ENCODE measurements at places on chromosomes 2 and 18.

DNA sequence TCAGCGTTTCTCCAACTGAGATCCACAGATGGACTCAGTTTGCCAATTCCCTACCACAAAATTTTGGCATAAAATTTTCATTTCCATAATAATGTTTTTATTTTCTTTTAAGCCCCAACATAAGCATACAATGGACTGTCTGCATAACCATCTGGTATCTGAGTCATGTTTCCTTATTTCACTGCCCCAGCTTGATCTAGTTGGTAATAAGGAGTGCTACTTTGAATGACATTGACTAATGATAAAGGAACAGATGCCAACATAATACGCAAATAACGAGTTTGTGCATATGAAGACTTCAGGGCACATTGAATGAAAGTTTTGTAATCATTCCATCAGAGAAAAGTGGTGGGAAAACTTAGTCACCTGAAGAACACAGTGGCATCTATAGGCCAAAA lies 8.8 kb upstream of the MBD2 start:
- no peak for DNase-seq

- no peak for DNase-seq
Observed at GRCh38 chr2:169012812-169013627, 18.1 kb downstream of the ABCB11 start.

GRCh38 chr2:190052307-190052706 lies 10.2 kb downstream of the MSTN start:
- DNase-seq = no peak

GRCh38 chr2:149611100-149611820 lies 23.7 kb upstream of the MMADHC start:
- DNase-seq = no peak

DNA sequence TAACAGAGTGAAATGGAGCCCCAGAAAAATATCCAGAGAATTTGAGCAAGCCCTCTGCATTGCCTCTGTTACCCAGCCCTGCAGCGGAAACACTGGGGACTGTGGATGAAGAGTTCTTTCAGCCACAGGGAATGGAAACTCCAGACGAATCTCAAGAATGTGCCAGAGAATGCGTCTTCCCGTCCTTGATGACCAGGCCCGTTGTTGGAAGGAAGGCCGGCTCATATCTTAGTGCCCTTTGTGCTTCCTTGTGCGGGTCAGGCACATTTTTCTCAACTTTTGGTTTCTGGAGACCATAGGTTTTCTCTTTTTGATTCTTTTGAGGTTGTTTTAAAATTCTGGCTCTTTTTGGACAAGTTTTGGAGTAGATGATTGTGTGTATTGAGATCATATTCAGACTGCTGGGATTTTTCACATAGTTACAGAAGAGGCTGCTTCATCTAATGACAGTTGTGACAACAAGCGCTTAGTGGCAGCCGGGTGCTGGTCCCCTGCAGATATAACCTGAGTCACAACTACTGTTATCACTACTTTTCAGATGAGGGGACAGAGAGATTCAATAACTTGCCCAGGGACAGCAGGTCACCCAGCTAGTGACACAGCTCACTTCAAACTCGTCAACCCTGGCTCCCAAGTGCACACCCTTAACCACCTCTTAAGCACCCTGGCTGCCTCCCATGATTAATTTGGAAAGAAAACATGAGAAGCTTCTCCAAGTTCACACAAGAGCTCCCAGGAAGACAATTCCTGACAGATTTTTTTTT lies 15.7 kb downstream of the MAL start:
- DNase-seq = no peak

DNA sequence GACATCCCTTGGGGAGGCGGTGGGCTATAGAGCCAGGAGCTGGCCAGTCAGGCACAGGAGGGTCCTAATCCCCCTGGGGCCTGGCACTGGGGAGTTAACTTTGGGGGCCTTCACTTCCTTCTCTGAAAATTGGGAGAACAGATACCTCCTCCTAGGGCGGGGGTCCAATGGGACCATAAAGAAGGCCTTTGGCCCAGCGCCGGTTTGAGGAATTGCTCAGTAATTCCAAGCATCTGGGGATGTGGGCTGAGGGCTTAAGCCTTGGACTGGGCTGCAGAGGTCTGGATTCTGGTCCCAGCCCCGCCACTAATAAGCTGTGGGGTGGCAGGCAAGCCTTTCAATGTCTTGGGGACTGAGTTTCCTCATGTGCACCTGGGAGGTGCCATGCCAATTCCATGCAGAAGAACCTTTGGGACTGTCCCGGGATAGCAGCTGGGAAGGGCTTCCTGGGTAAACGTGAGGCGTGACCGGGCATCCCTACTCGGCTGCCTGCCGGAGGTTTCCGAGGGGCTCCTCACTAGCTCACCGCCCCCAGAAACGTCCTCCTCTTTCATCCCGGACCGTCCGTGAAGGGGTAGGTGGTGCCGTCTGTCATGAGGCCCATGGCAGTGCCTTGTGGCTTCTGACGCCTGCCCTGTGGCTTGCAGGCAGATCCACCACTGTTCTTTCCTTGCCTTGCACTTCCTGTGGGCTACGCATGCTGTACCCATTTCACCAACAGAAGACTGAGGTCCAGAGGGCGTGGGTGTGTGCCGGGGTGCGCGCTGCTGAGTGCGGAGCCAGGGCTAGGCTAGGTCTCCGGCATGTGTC lies 67.4 kb upstream of the HPCAL1 start:
- no peak for DNase-seq

- no peak for DNase-seq
Observed at GRCh38 chr2:79128406-79128805, 8.1 kb downstream of the REG1A start.

DNA sequence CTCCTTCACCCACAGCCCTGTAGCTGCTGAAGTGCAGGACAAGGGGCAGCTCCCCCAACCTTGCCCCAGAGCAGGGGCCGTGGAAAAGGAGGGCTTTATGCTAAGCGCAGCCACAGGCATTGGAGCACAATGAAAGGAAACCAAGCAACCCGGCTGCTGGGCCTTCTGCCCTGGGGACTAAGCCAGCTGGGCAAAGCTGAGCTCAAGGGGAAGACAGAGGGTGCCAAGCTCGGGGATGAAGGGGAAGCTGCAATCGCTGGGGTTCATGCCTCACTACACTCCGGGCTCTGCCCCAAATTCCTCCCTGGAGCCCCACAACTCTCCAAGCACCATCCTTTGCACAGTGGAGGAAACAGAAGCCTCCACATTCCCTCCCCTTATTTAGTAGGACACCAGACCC lies 12.4 kb downstream of the SFXN5 start:
- no peak for DNase-seq

DNA sequence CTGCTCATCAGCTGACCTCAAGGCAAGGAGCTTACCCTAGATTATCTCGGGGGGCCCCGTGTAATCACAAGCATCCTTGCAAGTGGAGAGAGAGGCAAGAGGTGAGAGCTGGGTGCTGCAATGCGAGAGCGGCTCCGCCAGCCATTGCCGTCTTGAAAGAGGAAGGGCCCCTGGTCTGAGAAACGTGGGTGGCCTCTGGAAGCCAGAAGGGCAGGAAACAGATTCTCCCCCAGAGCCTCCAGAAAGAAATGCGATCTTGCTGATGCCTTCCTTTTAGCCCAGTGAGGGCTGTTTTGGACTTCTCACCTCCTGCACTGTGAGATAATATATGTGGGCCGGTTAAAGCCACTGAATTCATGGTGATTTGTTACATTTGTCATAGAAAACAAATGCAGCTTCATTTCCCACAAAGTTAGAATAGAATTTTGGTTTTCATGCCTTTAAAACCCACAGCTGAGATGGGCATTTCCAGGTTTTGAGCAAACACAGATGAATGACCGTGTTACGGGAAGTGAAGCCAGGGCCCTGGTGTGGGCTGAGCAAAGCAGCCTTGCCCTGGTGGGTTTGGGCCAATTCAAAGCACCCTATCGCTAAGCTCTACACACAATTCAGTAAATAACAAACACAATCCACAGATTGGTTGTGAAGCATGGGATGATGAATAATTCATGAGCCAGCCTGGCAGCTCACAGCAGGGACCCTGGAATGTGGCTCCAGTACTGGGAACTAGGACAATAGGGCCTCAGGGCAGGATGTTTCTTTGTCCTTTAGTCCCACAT lies 319.9 kb upstream of the HS6ST1 start:
- no peak for DNase-seq

- DNase-seq = no peak
Observed at GRCh38 chr2:26651799-26652198, 10.6 kb upstream of the CIB4 start.

DNA sequence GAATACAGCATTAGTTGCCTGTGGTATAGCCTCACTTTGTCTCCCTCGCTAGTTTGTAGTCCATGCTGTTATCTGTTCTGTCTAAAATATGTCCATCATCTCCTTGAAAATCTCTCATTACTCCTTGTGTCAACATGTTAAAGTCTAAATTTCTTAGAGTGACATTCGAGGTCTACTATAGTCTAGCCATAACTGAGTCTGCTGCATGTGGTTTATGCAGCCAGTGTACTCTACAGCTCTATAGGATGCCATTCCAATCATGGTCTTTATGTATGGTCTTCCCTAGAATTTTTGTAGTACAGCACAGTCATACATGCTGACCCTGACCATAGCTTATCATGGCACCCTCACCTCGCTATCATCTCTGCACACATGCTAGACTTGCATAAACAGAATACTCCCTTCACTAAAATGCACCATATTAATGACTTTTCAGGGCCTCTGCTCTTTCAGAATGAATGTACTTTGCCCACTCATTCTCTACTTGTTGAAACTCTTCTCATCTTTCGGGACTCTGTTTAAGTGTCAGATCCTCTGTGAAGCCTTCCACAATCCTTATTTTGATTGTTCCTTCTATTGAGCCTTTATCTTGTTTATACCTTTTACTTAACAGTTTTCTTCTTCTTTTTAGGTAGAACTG lies 12.8 kb downstream of the TANK start:
- peak; percentile 16 for DNase-seq

DNA sequence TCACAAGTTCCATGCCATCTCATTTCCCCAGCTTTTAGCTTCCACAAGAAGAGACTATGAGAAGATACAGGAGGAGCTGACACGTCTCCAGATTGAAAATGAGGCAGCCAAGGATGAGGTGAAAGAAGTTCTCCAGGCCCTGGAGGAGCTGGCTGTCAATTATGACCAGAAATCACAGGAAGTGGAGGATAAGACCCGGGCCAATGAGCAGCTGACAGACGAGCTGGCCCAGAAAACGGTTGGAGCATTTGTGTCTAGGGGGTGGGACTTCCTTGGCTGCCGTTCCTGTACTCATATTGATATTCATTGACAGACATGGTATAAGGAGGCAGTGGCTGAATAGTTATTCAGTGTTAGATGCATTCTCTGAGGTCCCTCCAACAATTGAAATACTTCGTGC lies 57.2 kb upstream of the LYPD6B start:
- DNase-seq = no peak

DNA sequence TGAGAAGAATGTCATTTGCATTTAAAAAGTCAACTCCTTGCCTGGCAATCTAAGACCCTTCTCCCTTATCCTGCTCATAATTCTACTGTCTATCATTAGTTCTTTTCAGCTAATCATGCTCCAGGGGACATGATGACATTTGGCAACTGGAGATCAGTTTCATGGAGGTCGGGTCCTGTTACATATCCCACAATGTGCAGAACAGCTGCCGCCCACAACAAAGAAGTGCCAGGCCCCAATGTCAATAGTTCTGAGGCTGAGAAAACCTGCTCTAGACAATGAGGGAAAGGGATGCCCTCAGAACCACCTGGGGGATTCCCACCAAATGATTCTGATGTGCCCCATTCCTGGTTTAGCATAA lies 53.4 kb upstream of the IL1RL1 start:
- DNase-seq = peak; percentile 55

GRCh38 chr2:37920570-37920969 lies 4.5 kb upstream of the RMDN2 start:
- DNase-seq = no peak

GRCh38 chr2:68994864-68995263 lies 18.1 kb upstream of the ANTXR1 start:
- DNase-seq = no peak

DNA sequence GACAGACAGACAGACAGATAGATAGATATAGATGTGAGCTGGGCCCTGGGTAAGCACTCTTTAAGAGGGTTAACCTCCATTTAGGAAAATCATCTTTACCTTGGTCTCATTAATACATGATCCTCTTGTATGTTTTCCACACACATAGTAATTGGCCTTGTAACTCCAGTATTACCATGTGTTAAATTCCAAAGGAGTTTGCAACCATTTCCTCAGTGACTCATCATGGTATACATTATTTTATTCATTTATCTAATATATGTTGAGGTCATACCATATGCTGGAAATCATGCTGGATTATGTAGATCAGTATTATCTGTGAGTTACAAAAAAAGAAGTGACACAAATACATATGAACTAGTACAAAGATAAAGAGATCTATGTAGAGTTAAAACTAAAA lies 504.3 kb downstream of the DCC start:
- DNase-seq = no peak

GRCh38 chr2:156615836-156616322 lies 179.7 kb downstream of the GPD2 start:
- no peak for DNase-seq
